ENCODE measurements at places on chromosomes 12 and 14.

GRCh38 chr14:52793061-52793460, 1.7 kb upstream of the GNPNAT1 start:
- no peak for DNase-seq

DNA sequence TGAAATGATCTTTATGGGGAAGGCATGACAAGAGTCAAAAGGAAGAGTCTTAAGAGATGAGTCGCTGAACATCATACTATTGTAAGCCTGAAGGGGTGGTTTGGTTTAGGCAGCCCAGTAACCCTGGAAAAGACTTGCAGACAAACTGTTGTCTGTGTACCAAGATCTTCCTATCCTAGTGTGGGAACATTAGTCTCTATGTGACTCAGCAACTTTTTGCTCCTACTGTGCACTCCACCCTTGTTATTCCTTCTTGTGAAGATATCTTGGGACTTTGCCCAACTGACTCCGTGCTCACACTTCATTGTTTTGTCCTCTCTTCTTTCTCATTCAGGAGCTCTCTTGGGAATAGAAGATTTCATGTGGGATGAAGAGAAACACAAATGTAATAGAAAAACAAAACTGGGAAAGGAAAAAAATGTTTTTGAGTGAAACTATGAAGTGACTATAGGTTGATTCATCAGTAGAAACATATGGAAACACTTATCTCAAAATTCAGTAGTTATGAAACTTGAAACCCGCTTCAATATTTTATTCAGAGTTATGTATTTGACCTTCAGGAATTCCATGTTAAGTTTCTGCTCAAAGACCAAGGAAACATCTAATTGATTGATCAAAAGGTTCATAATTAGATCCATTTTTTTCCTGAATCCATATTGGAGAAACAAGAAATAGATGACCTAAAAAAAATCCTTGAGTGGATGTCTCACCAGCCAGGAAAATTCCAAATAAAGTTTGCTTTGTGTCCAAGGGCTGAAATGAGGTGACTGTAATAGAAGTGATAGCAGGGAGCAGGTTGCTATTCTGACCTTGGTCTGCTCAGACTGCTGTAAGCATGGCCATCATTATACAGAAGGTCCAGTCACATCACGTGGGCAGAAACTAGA, 67.2 kb downstream of the BTG1 start:
- DNase-seq, result no peak

- no peak for DNase-seq
Measured at GRCh38 chr14:43031598-43031997, 1424.9 kb downstream of the LRFN5 start.

DNA sequence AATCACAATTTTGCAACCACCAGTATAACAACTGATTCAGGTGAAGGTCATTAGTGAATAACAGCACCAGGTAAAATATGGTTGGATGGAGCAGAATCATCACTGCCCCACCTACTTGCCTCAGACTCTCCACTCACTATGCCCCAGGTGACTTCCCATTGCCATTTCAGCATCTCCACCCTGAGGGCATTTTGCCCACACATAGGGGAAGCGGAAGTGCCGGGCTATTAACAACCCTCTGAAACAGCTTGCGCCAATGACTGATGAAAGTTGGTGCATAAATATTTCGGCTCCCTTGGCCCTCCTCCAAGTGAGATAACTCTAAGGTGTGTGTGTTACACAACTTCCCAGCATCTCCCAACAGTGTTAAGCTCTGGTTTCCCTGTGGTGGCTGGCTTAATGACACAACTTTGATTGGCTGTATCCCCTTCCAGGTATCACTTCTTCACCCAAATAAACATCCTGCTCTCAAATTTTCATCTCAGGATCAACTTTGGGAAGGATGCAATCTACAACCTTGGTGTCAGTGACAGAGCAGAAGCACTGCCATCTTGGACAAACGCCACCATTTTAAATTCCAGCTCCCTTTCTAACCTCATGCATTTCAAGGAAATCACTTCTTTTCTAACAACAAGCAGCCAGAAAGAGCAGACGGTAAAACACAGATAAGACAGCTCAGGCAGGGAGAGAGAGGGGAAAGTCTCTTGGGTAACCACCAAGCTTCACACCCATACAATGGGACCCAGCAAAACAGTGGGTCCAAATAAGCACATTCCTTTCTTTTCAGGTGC, 73.6 kb upstream of the PPP2R5C start:
- DNase-seq, result no peak

DNA sequence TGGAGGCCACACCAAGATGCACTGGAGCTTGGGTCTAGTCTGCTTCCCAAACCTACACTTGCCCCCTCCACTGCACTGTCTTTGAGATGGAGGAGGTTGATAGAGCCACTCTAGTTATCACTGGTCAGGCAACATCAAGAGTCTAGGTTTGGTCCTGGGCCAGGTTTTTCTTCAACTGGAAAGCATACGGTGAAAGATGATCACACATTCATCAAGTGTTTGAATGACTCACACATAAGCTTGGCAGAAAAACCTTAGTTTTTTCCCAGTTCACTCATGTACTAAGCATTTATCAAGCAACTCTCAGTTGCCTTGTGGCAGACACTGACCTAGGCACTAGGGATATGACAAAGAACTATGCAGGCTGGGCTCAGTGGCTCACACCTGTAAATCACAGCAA, 84.5 kb downstream of the PLEKHG3 start:
- no peak for DNase-seq

DNA sequence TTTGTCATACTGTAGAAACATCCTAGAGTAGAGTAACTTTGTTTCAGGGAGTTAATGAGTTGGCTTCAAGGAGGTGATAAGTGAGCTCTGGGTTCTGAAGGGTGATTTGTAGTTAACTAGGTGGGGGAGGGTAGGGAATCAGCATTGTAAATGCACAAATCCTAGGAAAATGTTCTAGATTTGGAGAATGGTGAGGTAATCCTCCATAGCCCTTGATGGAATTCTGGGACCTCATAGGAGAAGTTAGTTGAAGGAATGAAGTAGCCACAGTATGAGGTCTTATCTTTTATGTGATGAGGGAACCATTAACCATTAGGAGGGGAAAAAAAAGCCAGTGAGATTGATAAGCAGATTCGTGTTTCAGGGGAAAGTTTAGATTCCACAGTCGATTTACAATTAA, 8.0 kb downstream of the CNOT2 start:
- no peak for DNase-seq

DNA sequence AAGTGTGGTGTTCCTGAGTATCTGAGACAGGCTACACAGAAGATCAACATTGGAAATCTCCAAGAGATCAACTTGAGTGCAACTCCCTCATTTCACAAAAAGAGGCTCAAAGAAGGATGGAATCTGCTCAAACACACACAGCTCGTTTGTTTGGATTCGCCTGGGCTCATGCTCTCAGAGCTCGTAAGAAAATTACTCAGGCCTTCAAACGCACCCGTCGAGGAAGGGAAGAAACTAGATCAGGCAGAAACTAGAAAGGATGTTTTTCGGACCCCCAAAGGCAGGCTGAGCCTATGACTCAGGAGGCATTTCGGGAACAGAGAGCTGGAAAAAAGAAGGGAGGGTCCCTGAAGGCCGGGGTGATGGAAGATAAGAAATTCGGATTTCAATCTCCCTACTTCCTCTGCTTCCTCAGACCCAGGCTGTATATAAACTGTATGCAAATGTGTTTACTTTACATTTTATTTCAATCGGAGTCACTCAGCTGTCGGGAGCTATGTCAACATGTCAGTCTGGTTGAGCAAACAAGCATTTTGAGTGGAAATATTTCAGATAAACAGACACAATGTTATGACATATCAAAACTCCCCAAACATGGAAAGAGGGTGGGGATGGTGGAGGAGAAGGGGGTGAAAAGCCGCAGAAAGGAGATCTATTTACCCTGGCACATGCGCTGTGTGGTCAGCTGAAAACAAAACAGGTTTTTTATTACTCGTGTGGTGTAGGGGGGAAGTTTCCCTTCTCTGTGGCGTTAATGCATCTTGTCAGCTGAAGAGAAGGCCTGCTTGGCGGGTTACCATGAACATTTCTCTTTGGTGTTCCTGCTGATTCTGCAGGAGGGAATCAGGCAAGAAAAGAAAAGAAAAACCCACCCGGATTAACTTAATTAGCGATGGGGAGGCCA, 129.1 kb upstream of the TBX3 start:
- DNase-seq, result no peak

DNA sequence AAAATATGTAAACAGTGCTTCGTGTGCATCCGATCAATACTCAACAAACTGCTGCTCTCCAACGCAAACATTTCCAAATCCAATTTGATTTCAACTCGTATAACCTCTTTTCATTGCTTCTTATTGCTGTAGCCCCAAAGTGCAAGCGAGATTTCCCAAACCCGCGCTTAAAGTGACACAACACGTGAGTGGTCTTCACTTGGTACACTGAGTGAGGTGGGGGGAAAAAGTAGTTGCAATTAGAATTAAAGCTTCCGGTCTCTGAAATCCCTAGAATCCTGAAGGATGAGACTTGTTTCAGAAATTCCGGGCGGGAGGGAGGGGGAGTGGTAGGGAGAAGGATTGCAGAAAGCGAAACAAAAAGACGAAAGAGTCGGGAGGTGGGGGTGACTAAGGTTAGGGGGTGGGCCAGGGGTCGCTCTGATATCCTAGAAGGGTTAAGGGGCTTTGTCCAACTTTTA, 387.5 kb downstream of the BCAT1 start:
- DNase-seq, result no peak

GRCh38 chr12:69129017-69129416, 110.4 kb upstream of the CPSF6 start:
- no peak for DNase-seq

DNA sequence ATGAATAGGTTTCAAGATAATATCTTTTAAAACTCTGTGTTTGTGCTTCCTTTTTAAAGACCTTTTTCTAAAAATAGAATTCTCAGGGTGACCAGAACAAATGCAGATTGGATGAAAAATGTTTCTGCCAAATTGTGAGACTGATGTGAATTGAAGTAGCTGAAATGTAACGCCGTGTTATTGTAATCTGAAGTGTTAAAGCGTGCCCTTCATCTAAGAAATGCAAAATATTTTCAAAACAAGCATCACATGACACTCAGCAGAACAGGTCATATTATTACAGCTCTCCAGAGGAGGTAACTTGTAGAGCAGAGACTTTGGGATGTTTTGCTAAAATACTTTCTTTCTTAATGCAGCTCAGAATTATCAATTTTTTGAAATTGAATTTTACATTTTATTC, 90.0 kb upstream of the PLEKHA5 start:
- DNase-seq, result no peak
